NCI-H526 treated with DMSO at 0.1 percent for 48 hours (cell line): ENCODE measurements at places on chromosomes 7 and 10.

GRCh38 chr7:69640925-69641594 lies 42.8 kb downstream of the AUTS2 start:
- no peak for DNase-seq

GRCh38 chr7:117848941-117849340 lies 24.3 kb downstream of the CTTNBP2 start:
- DNase-seq: no peak

DNA sequence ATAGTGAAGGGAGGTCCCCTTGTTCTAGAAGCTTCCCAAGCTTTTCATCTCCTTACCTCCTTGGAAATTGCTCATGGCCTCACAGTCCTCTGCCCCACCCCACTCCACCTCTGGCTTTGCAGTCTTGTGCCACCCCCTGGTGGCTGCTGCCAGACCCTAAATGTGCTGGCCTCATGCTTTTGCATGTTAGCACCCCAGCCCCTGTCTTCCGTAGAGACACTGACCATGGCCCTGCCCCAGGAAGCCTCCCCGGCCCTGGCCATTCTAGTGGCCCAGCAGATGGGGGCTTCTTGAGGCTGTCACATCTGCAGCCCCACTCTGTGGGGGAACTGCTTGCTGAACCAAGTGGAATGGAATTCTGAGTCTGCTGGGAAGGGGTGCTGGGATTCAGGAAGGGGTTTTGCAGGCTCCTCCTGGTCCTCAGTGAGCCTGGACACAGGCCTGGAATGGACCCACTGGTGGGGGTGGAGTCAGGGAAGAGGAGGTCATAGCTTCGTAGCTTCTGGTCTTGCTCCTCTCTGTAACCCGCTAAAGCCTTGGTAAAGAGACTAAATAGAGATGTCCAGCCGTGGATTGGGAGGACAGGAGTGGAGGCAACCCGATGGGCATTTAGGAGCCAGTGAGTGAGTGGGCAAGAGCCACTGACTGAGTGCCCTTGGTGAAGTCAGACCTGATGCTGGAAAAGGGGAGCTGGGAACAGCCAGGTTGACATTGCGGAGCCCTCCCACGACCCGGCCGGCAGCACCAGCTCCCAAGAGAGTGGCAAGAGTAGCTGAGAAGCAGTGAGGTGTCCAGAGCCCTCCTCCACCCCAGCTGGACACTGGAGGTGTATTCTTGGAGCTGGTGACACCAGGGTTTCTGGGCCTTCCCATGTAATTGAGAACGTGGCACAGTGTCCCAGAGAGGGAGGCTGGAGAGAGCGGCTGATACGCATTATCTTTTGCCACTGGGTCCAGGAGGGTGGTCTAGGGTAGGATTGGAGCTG lies 20.9 kb downstream of the RAMP3 start:
- no peak for DNase-seq

- DNase-seq: no peak
Observed at GRCh38 chr7:80823057-80823456, 95.8 kb downstream of the SEMA3C start.

GRCh38 chr10:104492329-104492940 lies 138.8 kb downstream of the CFAP58 start:
- no peak for DNase-seq

- DNase-seq: no peak
Observed at GRCh38 chr10:58647376-58648112, 134.9 kb downstream of the BICC1 start.

DNA sequence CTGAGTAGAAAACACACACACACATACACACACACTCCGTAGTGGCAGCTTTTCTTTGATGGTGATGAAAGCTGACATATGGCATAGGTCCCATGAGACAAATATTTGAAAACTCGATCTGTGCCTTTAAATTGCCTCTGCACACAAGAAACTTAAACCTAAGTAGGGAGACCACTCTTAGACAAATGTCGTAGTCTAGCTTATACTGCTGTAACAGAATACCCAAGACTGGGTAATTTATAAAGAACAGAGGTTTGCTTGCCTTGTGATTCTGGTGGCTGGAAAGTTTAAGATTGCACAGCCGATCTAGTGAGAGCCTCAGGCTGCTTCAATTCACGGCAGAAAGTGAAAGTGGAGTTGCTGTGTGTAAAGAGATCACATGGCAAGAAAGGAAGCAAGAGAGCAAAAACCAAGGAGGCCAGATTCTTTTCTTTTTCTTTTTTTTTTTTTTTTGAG lies 489.4 kb upstream of the SORCS1 start:
- DNase-seq: no peak

GRCh38 chr10:120415709-120416330 lies 41.2 kb upstream of the PLPP4 start:
- DNase-seq: no peak

DNA sequence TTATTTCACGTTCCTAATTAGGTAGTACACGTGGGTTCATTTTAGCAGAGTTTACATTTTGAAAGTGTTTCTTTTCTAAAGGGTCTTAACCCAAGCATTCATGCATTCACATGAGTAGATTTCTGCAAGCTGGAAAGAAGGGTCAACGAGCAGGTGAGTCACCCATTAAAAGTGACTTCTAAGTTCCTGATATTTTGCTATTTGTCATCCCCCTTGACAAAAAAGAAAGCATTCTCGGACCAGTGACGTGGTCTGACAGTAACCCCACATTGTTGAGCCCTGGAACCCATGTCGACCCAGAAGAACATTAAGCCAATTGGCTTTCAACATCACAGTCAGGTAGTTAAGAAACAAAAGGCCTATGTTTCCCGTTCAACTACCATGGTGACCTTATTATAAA lies 49.6 kb downstream of the ABCB5 start:
- no peak for DNase-seq

DNA sequence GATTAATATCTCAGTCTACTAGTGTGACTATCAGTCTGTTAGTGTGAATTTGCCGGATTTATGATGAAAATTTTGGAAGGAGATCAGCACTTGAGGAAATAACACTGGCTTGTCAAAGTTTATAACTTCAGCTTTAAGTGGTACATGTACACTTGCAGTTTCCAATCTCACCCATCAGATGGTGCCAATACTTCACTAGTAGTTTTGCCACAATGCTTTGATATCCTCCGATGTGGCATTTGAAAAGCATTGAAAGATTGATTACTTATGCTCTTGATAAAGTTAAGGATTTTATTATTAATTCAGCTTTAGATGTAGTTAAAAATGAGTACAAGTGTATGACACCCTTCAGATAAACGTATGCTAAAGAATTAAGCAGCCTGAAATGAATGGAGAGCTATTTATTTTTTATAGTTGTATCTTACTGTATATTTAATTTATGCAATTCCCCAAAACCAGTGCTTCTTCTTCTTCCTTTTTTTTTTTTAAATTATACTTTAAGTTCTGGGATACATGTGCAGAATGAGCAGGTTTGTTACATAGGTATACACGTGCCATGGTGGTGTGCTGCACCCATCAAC lies 98.2 kb downstream of the ANLN start:
- DNase-seq: peak; percentile 16

DNA sequence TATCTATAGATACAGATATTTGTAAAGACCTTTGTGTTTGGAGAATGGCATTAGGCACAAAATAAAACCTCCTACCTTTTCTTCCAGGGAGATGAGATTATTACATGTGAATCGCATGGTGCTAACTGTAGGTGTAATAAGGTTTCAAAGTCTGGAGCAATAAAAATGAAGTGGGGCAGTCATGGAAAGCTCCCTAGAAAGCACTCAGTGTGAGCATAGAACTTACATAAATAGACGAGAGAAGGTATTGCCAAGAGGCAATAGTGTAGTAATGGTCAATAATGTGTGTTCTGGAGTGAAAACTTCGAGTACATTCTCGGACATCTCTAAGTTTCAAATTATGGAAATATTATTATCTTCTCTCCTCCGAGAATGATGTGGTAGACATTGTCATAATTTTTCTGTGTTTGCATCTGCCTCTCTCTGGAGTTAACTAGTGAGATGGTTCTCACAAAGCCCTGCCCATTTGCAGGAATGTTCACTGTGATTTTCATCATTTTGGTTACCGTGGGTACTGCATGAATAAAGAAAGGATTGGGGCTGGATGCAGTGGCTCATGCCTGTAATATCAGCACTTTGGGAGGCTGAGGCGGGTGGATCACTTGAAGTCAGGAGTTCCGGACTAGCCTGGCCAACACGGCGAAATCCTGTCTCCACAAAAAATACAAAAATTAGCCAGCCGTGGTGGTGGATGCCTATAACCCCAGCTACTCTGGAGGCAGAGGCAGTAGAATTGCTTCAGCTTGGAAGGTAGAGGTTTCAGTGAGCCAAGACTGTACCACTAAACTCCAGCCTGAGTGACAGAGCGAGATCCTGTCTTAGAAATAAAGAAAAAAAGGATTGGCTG lies 10.6 kb downstream of the VIM start:
- no peak for DNase-seq

- DNase-seq: peak; percentile 66
Observed at GRCh38 chr7:151085691-151086620, at the start of gene AGAP3. Gene AGAP3 (plus strand): TSS chr7:151086475. CDS start chr7:151086742, 267 bp downstream.

GRCh38 chr10:12062754-12063482 lies 5.8 kb upstream of the DHTKD1 start:
- no peak for DNase-seq

DNA sequence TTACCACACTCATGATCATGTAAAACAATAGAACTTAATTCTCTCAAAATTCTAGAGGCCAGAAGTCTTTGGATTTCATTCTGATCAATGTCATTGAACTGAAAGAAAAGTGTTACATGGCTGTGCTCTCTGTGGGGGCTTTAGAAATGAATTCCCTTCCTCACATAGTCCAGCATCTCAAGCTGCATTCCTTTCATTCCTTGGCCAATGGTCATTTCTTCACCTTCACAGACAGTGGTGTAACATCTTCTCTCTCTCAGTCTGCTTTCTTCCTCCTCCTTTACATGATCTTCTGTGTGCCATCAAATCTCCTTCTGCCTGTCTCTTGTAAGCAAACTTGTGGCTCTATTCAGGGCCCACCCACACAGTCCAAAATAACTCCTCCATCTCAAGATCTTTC lies 735.3 kb downstream of the SUGCT start:
- DNase-seq: no peak

DNA sequence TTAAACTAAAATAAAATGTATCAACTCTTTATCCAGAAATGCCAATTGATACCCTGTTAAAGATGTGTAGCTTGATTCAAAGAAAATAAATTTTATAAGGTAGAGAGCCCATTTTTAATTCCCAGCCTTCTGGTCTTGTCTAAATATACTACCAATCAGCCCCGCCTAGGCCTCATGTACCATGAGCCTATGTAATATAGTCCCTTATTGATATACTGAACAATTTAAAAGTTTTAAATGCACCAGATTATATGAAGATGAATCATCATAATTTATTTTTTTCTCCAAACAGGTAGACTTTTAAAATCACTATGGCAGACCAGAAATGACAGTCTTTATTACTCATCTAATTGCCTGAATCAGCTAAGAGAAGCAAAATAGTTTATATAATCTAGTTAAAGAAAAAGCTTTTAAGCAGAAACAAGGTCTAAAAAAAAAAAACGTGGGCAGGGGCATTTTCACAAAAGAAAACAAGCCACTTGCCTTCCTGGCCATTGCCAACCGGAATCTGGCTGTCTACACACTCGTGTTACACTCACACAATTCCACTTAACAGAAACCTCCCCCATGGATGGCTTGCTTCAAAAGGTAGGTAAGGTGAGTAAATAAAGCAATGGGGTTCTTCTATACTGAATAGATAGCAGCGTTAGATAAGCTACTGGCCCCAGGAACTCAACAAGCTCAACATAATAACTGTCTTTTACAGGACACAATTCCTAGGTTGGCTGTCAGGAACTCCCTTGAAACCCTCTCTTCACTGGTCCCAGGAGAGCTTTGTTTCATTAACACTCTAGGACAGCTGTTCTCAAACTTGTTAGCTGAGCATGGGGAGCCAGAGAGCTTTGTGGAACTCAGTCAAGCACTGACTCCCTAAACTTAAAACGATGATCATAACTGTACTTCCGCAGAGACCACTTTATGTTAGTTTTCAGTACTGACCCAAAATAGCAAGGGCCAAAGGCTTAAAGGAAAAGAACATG lies 37.2 kb downstream of the RAPGEF5 start:
- peak; percentile 74 for DNase-seq

GRCh38 chr10:123552760-123553554 lies 113.2 kb upstream of the GPR26 start:
- no peak for DNase-seq

GRCh38 chr7:460374-461116 lies 59.1 kb downstream of the PDGFA start:
- DNase-seq: no peak

GRCh38 chr10:24843256-24843655 lies 109.2 kb downstream of the PRTFDC1 start:
- DNase-seq: no peak

GRCh38 chr10:121669028-121669374 lies 70.8 kb upstream of the FGFR2 start:
- DNase-seq: no peak

DNA sequence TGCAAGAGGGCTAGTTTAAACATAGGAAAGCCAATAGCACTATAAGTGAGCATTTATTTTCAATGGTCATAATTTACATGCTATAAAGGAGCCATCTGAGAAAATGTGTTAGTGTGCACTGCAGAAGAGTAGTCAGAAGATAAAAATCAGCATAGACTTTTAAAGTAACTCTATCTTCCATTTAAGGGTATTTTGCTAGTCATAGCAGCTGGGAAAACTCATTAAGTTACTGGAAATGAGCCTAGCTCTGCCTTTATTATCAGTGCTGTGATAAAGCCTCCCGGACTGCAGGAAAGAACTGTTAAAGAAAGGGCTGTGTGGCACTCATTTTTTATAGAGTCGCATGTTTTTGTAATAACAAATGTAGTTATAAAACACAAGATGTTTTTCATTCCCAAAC lies 825.8 kb upstream of the POM121L12 start:
- DNase-seq: no peak

DNA sequence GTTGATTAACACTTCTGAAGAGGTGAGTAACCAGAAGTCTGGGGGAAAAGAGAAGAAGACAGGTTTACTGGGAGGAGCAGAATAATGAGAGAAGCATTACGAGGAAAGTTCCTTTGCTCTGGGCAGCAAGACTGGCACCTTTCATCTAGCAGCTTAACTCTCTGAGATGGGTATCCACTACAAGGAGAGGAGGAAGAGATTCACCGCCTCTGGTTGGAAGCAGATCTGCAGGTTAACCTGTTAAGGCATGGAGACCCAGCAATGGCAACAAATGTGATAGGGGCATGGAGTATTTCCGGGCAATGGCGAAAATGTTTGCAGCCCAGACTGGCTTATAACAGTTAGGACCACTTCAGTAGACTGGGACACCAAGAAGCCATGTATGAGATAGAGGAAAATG lies 162.2 kb downstream of the TFEC start:
- DNase-seq: no peak

DNA sequence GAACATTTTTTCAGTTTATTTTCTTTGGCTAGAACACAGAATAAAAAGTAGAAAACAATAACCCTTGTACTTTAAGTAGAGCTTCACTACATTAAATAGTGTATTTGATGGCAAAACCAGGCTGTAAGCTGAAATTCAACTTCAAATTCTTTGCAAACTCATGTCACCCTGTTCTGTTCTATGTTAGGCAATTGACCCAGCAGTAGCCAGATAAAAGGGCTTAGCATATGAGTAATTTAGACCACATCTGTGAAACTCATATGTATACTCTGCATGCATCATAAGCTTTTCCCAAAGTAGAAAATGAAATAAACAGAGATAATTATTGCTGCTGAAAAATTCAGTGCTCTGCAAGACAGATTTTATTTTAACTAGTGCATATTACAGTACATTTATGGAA lies 150.2 kb downstream of the GNAI1 start:
- DNase-seq: no peak

GRCh38 chr10:70293169-70293843 lies 9.5 kb upstream of the NPFFR1 start:
- DNase-seq: no peak
